CD4-positive, alpha-beta memory T cell (primary cell): ENCODE measurements at places on chromosomes 7 and 10. TPM values are rescaled to one million over a fixed set of nuclear protein-coding genes. Genes with fewer than 3 reads are reported as not detected.

Gene GPNMB
- total RNA-seq, result 36.6 TPM

Gene PAOX
- total RNA-seq, result 9.5 TPM

Gene FAM25A
- not detected for total RNA-seq

- DNase-seq, result no peak
These were observed 32.6 kb upstream of the TECTB start for GRCh38 chr10:112250555-112250954.

- no peak for DNase-seq
These were observed 340.4 kb downstream of the PARD3 start for GRCh38 chr10:34474555-34475273.

GRCh38 chr10:64379898-64380297 lies 858.7 kb downstream of the REEP3 start:
- DNase-seq, result no peak

GRCh38 chr7:118104812-118105441 lies 79.0 kb upstream of the LSM8 start:
- no peak for DNase-seq

DNA sequence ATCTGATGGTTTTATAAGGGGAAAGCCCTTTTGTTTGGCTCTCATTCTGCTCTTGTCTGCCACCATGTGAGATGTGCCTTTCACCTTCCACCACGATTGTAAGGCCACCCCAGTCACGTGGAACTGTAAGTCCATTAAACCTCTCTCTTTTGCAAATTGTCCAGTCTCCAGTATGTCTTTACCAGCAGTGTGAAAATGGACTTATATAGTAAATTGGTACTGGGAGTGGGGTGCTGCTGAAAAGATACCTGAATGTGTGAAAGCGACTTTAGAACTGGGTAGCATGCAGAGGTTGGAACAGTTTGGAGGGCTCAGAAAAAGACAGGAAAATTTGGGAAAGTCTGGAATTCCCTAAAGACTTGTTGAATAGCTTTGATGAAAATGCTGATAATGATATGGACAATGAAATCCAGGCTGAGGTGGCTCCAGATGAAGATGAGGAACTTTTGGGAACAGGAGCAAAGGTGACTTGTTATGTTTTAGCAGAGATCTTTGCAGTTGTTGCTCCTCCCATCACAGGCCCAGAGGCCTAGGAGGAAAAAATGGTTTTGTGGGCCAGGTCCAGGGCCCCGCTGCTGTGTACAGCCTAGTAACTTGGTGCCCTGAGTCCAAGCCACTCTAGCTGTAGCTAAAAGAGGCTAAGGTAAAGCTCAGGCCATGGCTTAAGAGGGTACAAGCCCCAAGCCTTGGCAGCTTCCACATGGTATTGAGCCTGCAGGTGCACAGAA lies 275.7 kb upstream of the NPSR1 start:
- no peak for DNase-seq
